ENCODE measurements at places on chromosomes 7 and 10.

DNA sequence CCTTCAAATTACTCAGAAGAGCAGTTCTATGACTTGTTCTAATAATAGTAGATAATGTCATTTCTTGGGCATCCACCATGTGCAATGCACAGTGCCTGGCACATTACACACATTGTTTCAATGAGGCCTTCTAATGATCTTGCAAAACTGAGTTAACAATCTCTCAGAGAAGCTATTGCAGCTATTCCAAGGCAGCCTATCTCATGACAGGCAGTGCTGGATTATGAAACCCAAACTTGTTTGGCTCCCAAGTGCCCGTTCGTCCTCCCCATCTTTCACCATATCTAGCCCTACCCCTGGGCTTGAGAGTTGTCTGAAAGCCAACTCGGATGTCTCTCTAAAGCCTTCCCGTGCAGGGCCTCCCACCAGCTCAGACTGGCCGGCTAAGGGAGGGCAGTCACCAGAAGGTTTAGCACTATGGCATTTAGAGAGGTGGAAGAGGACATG, 405.1 kb downstream of the PLXNA4 start:
- no peak for DNase-seq

DNA sequence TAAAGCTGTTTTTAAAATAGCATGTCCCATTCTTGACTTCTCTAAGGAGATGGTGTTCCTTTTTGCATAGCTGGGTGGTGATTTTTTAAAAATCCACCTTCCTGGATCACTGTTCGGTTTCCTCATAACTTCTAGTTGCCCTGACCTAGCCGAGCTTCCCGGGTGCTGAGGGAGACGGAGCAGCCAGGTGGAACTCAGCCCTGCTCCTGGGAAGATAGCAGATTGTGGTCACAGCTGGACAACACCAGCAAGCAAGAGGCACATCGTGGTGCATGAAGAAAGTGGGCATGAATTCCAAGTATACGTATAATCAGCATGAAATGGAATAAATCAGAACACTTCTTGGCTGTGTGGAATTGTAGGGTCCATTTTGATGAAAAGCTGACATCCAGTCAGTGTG, 73.5 kb upstream of the RSU1 start:
- no peak for DNase-seq

DNA sequence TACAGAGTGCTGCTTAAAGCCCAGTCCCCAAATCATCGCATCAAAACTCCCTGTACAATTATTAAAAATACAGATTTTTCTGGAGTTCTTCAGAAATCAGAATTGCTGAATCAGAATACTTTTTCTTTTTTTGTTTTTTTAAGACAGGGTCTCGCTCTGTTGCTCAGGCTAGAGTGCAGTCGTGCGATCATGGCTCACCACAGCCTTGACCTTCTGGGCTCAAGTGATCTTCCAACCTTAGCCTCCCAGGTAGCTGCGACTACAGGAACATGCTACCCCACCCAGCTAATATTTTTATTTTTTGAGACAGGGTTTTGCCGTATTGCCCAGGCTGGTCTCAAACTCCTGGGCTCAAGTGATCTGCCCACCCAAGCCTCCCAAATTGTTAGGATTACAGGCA, 3.9 kb downstream of the BBIP1 start:
- DNase-seq = no peak

- no peak for DNase-seq
These were observed 248.2 kb upstream of the KLF14 start for GRCh38 chr7:130982160-130982638.

GRCh38 chr7:143012001-143012400, 14.9 kb downstream of the OR9A2 start:
- no peak for DNase-seq

DNA sequence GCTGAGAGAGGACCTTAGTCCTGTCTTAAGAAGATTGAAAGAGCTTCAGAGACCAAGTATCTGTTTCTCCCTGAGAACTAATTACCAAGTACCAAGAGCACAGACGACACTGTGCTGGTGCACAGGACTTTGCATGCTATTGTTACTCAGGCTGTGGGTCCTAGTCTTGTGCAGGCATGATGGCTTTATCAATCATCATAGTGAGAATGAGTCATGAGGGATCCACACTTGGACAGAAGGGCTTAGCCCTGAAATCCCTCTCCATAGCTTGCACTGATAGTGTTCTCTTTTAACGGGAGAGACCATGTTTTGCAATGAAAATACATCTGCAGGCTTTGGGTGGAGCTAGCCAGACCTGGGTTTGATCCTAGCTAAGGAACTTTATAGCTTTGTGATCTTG, 93.3 kb downstream of the SORCS3 start:
- DNase-seq = no peak

GRCh38 chr7:48551652-48552051, 372.7 kb upstream of the CDC14C start:
- DNase-seq = no peak

- no peak for DNase-seq
These were observed 23.2 kb upstream of the ELAPOR2 start for GRCh38 chr7:87082675-87083074.

- DNase-seq = peak; percentile 2
These were observed 61.0 kb upstream of the NFE2L3 start for GRCh38 chr7:26090927-26091519.

Measured in hippocampal formation (tissue), 2 donors.